ENCODE measurements at places on chromosomes 5 and 9.

GRCh38 chr9:134391319-134392231 lies 65.3 kb downstream of the RXRA start:
- peak; percentile 57 for DNase-seq

DNA sequence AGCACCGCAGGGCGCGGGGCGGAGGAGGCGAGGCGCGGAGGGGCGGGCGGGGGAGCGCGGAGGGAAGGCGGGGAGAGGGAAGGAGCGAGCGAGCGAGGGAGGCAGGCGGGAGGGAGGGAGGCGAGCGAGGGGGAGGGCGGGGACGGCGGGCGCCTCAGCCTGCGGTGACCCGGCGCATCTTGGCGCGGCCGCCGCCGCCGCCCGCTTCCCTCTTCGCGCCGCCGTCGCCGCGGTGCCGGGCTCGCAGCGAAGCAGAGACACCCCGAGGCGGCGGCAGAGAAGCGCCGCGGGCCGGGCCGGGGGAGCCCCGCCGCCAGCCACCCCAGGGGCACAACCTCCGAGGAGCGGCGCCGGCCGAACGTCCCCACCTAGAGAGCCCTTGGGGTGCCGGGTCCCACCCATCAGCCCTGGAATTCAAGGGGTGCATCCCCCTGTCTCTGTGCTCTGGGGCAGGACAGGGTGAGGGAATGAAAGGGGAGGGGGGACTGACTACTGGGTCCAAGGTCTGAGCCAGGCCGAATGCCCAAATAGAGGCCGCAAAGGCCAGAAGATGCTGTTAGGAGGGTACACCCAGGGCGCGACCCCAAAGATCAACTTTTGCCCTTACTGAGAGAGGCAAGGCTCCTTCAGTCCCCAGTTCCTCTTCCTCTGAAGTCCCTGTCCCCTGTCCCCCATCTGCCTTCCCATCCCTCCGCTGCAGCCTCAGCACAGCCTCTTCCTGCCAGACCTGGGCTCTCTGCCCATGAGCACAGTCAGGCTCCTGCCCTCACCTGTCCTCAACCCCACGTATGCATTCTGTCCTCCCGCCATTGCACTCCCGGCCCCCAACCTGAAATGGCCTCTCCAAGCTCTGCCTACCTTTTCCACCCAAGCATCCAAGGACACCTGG lies at the start of gene ADAMTS2:
Gene ADAMTS2, minus strand, starts transcription at position 29 of the 889 bp plus-strand sequence. CDS start 133 bp downstream, outside the sequence.
- no peak for DNase-seq

GRCh38 chr9:110364451-110364850 lies 26.8 kb upstream of the TXNDC8 start:
- DNase-seq, result no peak

DNA sequence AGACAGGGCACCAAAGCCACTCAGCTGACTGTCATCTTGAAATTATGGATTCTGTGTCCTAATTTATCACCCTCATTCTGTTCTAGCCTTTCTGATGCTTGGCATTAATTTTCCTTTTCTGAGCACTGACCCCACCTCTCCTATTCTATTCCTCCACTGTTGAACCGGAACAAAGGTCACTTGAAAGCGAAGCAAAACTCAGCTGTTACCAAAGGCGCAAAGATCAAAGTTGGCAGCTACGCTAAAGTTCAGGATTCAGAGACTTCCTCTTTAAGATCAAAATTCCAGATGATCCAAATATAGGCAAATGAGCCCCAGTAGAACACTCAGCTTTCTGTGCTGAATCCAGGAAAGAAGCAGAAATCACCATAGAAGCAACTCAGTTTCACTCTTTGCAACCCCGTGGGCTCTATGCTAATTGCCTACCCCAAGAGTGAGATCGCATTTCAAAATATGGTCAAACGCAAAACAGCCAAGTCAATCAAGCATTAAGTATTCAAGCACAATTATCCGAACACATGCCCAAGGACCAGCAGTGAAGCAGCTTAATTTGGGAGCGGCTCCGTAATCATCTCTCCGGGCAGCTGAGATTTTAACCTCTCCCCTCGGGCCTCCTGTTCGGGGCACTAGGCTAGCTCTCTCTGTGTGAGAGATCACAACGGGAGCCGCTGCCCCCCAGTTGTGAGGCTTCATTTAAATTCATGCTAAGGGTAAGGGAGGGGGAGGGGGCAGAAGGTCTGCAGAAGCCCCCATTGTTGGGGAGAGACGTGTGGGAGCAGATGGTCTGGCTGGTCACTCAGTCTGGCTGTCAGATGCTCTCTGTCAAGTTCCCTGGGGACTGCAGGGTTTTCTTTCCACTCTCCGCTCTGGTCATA lies 288.6 kb downstream of the ELAVL2 start:
- DNase-seq, result no peak

- no peak for DNase-seq
Measured at GRCh38 chr5:67341478-67341877, 144.9 kb upstream of the CD180 start.

- DNase-seq, result no peak
Measured at GRCh38 chr5:151925340-151925739, 689 bp upstream of the GLRA1 start.

GRCh38 chr9:86545090-86545489 lies 190.9 kb upstream of the TUT7 start:
- no peak for DNase-seq

DNA sequence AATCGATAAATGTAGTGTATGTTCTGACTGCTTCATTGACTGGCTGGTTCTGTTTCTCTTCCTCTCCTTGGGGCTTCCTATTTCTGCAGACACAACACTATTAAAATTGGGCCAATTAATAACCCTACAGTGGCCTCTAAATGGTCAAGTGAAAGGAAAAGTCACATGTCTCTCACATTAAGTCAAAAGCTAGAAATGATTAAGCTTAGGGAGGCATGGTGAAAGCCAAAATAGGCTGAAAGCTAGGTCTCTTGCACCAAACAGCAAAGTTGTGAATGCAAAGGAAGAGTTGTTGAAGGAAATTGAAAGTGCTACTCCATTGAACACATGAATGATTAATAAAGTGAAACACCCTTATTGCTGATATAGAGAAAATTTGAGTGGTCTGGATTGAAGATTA lies 58.2 kb downstream of the CCNH start:
- DNase-seq, result no peak

- DNase-seq, result no peak
Measured at GRCh38 chr5:9421884-9422283, 124.0 kb downstream of the SEMA5A start.

- no peak for DNase-seq
Measured at GRCh38 chr5:11946317-11946716, 42.1 kb upstream of the CTNND2 start.

DNA sequence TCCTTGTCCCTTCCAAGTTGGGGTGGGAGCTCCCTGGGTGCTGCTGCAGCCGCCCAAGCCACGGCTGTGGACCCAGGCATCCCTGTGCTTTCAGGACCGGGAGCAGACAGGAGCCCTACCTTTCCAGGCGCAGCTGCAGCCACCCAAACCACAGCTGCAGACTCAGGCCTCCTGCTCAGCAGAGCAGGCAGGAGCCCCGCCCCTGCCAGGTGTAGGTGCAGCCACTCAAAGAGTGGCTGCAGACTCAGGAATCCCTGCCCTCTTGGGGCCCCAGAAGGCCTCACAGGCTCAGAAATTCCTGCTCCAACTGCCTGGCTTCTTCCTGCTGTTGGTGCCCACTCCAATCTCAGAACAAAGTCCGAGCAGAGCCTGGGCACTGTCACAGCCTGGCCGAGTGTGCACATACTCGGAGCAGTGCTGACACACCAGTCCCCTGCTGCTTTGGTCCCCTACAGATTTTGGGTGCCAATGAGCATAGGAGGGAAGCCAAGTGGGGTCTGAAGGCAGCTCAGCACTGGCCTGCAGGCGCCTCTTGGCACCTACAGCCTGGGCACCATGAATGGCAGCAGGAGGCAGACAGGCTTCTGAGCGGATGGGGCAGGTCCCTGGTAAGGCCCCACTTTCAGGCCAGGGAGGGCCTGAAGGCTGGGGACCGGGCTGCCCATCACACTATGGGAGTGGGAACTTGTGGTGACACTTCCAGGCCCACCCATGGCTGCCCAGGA lies 6.0 kb upstream of the TESK1 start:
- no peak for DNase-seq

DNA sequence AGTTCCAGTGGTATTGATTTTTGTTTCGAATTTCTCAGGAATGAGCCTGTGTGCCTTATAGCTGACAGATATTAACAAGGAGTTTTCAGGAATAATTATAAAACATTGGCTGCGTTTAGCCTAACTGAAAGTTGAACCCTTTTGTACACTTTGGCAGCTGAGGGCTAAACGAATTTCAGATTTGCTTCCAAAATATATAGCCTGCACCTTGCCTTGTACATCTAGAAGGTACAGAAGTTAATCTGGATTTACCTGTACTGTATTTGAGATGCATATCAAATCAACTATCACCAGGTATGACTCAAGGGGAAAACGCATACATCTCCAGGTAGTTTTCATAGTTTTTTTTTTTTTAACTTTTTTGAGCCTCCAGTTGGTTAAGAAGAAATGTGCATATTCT lies 1.9 kb upstream of the MSX2 start:
- DNase-seq, result no peak

DNA sequence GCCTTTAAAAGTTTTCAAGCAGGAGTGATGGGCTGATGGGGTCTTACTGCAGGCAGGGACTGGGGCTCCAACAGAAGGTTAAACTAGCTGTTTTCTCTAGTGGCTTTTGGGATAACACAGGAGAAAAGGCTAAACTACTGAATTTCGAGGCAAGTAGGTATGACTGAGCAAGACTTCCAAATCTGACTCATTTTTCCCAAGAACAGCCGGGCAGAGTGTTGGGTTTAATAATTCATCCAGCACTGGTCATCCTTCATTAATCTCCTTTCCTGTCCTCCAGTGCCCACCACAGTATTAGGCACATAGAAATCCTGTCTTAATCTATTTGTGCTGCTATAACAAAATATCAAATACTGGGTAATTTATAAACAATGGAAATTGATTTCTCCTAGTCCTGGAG lies 20.5 kb downstream of the MSX2 start:
- no peak for DNase-seq

- no peak for DNase-seq
Measured at GRCh38 chr9:117875886-117876285, 171.7 kb downstream of the TLR4 start.

GRCh38 chr5:123813264-123813663 lies 301.3 kb downstream of the CSNK1G3 start:
- no peak for DNase-seq

- no peak for DNase-seq
Measured at GRCh38 chr5:54867310-54867944, 118.0 kb downstream of the ESM1 start.

DNA sequence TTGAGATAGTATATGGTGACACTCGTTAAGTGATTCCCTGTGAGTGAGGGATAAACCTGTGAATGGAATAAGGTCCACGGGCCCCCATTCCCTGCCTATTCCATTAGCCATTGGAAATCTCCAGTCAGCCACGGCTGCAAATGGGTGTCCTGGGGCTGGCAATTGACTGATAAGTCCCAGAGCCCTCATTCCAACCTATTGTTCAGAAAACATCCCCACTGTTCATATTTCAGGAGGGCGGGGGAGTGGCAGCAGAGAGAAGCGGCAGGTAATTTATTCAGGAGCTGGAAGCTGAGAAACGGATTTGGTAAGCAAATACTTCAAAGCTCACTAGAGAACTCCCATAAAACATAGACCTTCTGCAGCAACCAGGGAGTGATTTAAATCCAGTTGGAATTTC lies 42.0 kb downstream of the TMEM174 start:
- DNase-seq, result no peak

- no peak for DNase-seq
Measured at GRCh38 chr5:91030521-91031401, 352.4 kb downstream of the ARRDC3 start.

DNA sequence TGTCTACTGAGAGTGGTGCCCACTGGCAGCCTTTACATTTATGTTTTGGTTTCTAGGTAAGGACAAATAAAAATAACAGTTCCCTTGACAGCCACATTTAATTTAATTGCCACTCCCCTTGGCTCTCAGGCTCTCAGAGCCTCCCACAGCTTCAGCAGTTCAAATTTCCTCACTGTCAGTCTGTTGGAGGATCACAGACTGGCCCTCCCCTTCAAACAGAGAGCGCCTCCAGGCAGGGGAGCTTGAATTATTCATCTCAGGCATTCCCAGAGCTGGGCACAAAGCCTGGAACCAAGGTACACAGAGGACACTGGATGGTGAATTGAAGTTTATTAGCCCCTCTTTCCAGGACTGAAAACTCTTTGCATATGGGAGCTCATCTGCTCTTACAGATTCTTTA lies 407.7 kb downstream of the SPOCK1 start:
- no peak for DNase-seq

GRCh38 chr5:179269781-179270543 lies 75.3 kb downstream of the ADAMTS2 start:
- DNase-seq, result no peak

DNA sequence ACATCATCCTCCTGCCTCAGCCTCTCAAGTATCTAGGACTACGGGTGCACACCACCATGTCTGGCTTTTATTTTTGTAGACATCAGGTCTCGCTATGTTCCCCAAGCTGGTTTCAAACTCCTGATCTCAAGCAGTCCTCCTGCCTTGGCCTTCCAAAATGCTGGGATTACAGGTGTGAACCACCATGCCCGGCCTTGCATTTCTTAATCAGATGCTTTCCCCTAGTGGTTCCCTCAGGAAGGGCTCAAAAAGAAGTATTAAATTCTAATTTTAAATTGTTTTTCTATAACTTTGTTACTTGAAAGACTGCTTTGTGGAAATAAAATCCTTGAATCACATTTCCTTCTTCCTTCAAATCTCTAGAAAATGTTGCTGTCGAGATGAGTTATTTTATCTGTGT lies 79.5 kb upstream of the ROR2 start:
- no peak for DNase-seq

- peak; percentile 29 for DNase-seq
Measured at GRCh38 chr5:134086943-134087305, 27.6 kb upstream of the TCF7 start.

GRCh38 chr5:57033103-57033502 lies 81.2 kb upstream of the MIER3 start:
- no peak for DNase-seq

DNA sequence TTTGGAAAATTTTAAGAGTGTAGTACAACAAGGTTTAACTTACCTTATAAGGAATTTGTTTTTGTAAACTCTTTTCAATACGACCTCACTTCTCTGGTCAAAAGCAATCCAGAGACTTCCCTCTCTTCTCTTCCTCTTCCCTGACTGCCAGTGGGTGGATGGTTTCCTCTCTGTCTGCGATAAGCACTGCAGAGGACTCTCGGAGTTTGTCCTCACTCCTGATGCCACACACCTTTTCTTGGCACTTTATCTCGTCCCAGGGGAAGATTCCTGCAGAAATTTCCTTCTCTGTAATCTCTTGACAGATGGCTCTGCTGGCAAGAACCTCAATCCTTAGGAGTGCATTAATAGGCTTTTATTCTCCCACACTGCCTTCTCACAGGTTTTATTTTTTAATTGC lies 641.6 kb downstream of the NR2F1-AS1 start:
- DNase-seq, result no peak

Data from T-helper 2 cell (primary cell).